Omental fat pad (tissue), 4 donors: ENCODE measurements at places on chromosomes 13 and 19. TPM values are rescaled to one million over a fixed set of nuclear protein-coding genes. Genes with fewer than 3 reads are reported as not detected.

GRCh38 chr13:76735641-76736040 lies 150.6 kb downstream of the KCTD12 start:
- no peak for DNase-seq

DNA sequence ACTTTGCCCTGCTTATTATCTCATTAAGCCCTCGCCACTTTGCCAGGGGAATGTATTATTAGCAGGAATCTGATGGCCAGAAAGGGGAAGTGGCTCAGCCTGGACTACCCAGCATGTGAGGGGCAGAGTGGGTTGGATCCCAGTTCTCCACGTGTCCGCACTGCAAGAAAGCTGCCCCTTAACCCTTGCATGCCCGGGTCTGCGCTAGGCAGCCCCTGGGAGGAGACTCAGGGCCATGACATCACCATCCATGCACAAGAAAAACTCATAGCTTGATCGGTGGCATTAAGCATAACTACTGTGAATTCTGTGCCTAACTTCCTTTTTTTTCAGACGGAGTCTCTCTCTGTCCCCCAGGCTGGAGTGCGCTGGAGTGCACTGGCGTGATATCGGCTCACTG lies 8.9 kb downstream of the CACNG8 start:
- no peak for DNase-seq

DNA sequence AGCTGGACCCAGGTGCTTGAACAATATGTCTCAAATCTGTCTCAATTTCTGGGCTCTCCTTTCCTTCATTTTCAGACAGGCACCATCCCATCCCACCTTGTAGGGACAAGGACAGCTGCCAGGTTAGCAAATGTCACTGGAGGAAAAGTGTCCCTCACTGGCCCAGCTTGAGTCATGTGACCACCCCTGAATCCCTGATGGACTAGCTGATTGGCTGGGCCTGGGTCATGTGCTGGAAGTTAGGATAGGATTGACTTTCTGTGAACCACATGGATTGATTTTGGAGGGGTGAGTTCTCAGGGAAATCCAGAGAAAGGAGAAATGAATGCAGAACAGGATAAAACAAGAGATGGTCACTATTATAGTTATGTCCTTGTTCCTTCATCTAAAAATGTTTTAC lies 28.2 kb upstream of the FXYD3 start:
- no peak for DNase-seq

- no peak for DNase-seq
These were observed 60.5 kb downstream of the COL4A2 start for GRCh38 chr13:110367620-110368019.

DNA sequence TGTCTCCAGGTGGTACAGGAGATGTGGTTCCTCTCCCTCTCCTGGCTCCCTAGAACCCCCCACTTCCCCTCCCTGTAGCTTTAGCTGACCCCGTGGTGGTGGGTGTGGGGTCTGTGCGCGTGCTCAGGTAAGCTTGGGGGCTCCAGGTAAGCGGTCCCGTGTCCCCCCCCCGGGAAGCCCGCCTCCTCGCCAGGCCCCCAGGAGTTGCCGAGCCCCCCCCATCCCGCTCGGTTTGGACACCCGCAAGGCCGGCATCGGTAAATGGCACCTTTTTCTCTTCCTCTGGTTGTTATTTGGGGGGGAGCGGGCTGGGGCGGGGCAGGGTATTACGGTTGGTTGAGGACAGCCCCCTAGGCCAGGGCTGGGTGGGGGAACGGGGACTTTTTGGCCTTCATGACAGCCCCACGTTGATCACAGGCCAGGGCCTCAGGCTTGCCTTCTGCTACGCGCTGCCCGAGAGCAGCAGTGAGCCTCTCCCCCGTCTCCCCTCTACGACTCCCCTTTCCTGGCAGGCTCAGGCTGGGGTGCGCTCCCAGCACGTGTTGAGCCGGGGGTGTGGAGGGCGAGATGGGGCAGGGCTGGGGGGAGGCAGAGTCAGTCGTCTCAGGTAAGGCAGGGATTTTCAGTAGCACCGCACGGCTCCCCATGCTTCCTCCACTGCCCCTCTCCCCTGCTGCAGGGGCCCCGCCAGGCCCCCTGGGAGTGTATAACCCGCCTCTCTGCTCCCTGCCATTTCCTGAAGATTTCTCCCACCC lies 10.7 kb upstream of the LIN7B start:
- DNase-seq, result no peak

DNA sequence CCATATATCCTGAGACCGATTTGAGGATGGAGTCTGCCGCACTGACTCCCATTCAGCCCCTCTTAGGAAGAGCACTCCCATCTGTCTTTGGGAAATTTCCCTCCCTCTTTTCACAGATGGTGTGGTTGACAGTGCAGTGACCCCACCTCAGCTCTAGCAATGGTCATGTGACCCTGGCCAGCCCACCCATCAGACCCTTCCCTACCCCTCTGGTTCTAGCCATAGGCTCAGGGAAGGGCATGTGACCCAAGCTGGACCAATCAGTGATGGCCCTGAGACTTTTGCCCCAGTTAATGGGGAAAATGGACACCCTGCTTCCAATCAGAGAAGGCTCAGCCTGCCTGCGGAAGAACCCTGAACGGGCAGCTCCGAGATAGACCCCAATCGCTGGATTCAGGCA lies 26.3 kb downstream of the IL12RB1 start:
- no peak for DNase-seq

Gene GFY
- total RNA-seq, result not detected

Gene CYP2A7
- total RNA-seq, result not detected
